ENCODE measurements at places on chromosomes 1 and 21. TPM values are rescaled to one million over a fixed set of nuclear protein-coding genes. Genes with fewer than 3 reads are reported as not detected.

- DNase-seq = peak; percentile 58
Measured at GRCh38 chr1:81498471-81499462, 302.0 kb upstream of the ADGRL2 start.

The DNM3 gene
- polyA plus RNA-seq = 3.9 TPM

- no peak for DNase-seq
Measured at GRCh38 chr1:187839873-187840272, 1011.1 kb downstream of the PLA2G4A start.

The PKNOX1 gene
- 18.6 TPM for polyA plus RNA-seq

The DYNLT5 gene
- polyA plus RNA-seq = 5.1 TPM

DNA sequence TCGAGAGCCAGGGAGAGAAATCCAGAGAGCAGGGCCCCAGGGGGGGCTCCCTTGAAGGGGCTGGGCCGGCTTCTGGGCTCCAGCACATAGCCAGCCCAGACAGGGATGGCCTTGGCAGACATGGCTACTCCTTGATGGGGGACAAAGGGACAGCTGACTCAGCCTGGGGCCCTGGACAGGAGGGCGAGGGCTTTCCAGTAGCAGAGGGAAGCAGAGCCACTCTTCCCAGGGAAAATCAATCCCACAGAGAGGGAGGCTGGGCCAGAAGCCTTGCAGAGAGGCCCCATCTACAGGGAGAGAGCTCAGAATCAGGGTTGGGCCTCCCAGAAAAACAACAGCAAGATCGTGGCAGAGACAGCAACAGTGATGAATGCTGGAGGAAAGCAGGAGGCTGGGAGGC, 15.6 kb downstream of the IGFN1 start:
- DNase-seq = peak; percentile 64

The CTTNBP2NL gene
- 11.0 TPM for polyA plus RNA-seq

GRCh38 chr1:220300442-220301121, 28.3 kb upstream of the RAB3GAP2 start:
- DNase-seq = peak; percentile 97

DNA sequence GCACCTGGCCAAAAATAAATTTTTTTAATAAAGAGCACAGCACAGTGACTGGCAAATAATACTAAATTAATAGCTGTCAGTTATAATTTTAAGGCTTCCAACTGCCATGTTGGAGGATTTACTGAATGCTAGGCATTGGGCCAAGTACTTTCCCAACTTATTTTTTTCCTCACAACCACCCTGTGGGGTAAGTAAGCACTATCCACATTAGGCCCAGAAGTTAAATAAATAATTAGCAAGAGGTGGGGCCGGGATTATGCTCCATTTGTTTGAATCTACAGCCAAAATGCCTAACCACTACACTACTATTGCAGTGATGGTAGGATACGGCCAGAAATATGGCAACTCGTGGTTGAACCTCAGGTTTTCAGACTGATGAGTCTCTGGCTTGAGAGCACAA, 4.6 kb upstream of the TRNAU1AP start:
- DNase-seq = no peak

DNA sequence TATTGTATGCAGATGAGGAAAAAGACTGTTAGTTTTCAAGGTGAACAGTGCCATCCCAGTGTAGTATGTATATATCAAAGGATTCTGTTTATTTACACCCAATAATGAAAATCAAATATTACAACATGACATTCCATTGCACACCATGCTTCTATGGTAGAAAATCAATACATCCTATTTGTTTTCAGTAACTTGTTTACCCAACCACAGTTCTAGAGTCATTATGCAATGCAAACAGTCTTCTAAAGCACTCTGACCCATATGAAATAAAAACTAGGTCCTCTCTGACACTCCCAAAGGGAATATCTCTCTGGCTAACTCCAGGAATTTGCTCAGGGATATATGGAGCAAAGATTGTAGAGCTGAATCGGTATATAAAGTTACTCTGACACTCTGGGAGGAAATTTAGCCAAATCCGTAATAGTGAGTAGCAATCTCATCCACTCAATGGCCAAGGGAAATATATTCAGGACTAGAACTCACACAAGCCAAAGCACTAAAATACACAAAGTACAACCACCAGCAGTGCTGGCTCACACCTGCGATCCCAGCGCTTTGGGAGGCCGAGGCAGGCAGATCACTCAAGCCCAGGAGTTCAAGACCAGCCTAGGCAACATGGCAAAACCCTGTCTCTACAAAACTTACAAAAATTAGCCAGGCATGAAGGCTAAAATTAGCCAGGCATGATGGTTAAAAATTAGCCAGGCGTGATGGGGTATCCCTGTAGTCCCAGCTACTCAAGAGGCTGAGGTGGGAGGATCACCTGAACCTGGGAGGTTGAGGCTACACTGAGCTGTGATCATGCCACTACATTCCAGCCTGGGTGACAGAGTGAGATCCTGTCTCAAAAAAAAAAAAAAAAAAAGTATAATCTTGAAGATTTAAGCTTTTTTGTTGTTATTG, 75.2 kb downstream of the RERE start:
- DNase-seq = peak; percentile 26

The SLC9C2 gene
- polyA plus RNA-seq = 0.36 TPM

- no peak for DNase-seq
Measured at GRCh38 chr1:53727461-53728092, 11.4 kb downstream of the GLIS1 start.

DNA sequence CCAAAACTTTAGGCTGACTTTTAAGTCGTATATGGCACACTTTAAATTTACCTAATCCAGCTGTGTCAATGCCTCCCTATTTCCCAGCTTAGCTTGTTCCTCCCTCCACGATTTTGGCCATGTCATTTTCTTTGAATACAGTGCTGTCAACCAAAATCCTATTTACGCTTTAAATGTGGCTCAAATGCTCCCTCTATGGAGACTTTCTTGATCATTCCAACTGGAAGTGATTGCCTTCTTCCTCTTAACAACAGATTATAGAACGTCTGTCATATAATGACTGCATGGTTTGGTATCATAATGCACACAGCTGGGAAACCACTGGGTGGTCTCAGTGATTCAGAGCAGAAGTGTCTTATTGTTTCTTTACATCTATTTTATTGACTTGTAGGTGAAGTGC, 18.9 kb upstream of the BATF3 start:
- peak; percentile 46 for DNase-seq

DNA sequence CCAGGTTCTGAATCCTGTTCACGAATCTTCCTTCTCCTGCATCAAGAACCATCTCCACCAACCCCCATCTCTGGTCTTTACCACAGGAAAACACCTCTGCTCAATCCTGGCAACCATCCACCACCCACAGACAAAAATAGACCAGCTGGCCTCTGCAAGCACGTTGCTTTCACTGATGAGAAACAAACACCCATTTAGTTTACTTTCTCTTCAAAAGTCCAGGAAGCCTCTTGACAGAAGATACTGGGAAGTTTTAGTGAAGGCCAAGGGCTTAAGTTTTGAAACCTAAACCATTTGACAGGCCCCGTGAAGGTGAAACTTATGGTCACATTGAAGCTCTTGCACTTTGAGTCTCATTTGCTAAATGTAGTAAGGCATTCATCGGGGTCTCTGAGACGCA, 122.6 kb upstream of the PPP2R5A start:
- peak; percentile 48 for DNase-seq

The KRTAP13-2 gene
- polyA plus RNA-seq = not detected

DNA sequence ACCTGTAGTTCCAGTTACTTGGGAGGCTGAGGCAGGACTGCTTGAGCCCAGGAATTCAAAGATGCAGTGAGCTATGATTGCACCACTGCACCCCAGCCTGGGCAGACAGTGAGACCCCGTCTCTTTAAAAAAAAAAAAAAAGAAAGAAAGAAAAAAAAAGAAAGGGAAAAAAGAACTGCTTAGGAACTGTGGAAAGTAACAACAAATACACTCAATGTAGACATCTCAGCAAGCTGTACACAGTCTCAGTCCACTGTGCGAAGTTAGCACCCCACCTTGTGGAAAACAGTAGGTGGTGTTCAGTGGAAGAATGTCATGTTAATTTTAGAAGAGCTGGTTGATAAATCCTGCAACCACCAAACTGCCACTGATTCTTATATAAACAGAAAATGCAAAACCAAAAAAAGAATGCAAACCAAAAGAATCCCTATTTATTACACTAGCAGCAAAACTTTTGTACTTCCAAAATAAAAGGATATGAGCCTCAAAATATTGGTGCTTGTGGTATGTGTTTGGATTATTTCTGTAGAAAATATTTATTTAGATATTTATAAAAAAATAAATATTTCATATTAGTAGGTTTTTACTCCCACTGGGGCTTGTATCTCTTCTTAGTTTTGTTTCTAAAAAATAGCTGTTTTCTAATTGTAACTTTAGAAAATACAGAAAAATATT, 31.1 kb downstream of the ALG14 start:
- peak; percentile 95 for DNase-seq

- DNase-seq = no peak
Measured at GRCh38 chr1:56438901-56439551, 140.3 kb downstream of the PLPP3 start.

DNA sequence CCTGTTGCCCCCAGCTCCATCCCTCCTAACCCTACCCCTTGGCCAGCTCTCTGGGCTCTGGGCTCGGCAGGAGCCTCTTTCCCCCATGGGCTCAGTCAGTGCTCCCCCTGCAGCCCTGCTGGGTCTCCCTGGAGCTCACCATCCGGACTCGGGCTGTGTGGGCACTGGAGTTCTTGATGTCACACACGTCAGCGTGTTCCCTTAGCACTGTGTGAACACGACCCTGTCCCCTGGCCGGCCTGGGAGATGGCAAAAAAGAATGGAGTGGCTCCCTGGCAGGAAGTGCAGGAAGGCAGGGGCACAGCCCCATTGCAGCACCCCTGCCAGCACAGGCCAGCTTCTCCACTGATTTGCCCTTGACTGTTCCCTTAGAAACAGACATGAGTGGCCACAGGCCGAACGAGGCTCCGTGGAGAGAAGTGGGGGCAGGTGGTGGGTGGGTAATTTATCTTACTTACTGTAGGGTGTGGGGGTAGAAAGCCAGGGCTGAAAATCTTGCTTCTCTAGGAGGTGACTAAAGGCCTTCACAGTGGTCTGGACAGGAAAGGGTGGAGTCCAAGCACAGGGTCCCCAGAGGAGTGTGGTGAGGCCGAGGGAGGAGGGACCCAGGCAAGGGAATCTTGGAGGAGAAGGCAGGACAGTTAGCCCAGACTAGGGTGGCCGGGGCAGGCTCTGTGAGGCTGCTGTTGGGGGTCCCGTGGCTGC, 381.7 kb upstream of the VAMP3 start:
- no peak for DNase-seq

GRCh38 chr1:153639280-153639679, 5.4 kb downstream of the CHTOP start:
- no peak for DNase-seq

The LGR6 gene
- polyA plus RNA-seq = 0.31 TPM

- no peak for DNase-seq
Measured at GRCh38 chr1:218294546-218294945, 9.5 kb downstream of the RRP15 start.

DNA sequence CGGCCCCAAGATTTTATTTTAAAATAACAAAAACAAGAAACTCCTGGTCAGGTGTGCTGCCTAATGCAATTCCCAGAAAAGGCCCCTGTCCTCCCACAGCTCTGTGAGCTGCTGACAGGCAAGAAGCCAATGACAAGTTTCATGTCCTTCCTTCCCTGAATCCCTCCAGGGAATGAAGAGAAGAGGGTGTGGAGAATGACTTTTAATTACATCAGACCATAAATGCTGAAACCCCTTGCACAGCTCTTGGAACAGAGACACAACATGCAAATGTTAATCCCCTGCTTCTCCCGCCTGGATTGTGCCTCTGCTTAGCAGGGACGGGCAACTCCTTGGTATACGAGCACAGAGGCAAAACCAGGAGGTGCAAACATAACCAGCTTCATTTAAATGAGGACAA, 228.1 kb upstream of the CAMK1G start:
- no peak for DNase-seq

- DNase-seq = no peak
Measured at GRCh38 chr1:203422656-203423055, 53.0 kb upstream of the PRELP start.

DNA sequence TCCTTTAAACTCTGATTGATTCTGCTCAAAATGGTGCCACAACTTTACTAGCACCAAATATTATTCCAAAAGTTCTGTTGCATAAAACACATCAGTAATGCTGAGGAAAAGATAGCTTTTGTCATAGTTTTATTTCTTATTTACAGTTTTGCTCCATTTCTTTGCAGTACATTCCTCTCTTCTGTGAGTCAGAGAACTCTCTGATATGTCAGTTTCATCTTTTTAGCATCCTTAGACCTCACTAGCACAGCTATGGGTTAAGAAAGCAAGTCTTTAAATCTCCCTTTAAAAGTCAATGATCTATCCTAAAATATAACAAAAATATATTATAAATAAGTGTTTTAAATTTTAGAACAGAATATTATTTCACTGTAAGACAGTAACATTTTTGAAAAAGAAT, 356.6 kb upstream of the SNX7 start:
- no peak for DNase-seq

The PPIAL4G gene
- polyA plus RNA-seq = 0.40 TPM

The NTNG1 gene
- polyA plus RNA-seq = 10.9 TPM

The HES2 gene
- 0.15 TPM for polyA plus RNA-seq

The TNFRSF9 gene
- 0.09 TPM for polyA plus RNA-seq

The CFHR1 gene
- polyA plus RNA-seq = 0.58 TPM

The ADCY10 gene
- 0.06 TPM for polyA plus RNA-seq

- no peak for DNase-seq
Measured at GRCh38 chr1:6868660-6869380, 83.6 kb downstream of the CAMTA1 start.

The KIAA1614 gene
- polyA plus RNA-seq = 11.3 TPM

DNA sequence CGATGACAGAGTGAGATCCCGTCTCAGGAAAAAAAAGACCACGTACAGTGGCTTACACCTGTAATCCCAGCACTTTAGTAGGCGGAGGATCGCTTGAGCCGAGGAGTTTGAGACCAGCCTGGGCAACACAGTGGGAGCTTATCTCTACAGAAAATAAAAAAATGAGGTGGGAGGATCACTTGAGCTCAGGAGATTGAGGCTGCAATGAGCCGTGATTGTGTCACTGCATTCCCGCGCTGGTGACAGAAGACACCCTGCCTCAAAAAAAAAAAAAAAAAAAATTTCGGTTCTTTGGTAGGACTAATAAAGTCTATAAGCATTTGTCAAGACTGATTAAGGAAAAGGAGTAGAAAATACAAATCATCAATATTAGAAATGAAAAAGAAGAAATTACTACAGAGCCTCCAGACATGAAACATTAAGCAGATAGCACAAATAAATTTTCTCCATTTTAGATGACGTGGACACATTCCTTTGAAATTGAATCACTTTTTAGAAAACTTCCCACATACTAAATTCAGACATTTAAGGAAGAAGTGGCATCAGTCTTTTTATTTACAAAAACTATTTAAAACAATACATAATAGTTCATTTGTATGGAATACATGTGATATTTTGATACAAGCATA, 30.4 kb downstream of the MORC3 start:
- no peak for DNase-seq

GRCh38 chr1:114088392-114089299, 65.0 kb downstream of the SYT6 start:
- DNase-seq = peak; percentile 60

GRCh38 chr1:245432228-245432875, 277.6 kb downstream of the KIF26B start:
- no peak for DNase-seq

DNA sequence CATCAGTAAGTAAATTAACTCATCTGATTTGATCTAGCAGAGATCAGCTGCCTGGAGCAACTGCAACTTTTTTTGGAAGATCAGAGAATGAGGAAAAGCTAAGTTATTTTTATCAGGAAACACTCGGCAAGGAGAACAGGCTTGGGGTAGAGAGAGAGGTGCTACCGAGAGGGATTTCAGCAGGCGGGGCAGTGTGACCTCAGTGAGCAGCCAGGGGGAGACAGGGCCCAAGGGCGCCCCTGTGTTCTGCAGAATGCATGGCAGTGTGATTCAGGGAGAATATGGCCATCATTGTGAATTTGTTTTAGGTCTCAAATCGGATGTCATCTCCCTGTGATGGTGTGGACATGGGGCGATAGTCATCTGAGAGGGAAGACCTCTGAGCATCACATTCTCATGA, 484.1 kb upstream of the VAMP3 start:
- DNase-seq = no peak
